H1 (cell line): ENCODE measurements at places on chromosomes 11 and 22. TPM values are rescaled to one million over a fixed set of nuclear protein-coding genes. Genes with fewer than 3 reads are reported as not detected.

GRCh38 chr22:44340271-44341239, 27.8 kb upstream of the SHISAL1 start:
- no peak for DNase-seq

- no peak for DNase-seq
Measured at GRCh38 chr11:9075556-9075955, 15.8 kb downstream of the SCUBE2 start.

DNA sequence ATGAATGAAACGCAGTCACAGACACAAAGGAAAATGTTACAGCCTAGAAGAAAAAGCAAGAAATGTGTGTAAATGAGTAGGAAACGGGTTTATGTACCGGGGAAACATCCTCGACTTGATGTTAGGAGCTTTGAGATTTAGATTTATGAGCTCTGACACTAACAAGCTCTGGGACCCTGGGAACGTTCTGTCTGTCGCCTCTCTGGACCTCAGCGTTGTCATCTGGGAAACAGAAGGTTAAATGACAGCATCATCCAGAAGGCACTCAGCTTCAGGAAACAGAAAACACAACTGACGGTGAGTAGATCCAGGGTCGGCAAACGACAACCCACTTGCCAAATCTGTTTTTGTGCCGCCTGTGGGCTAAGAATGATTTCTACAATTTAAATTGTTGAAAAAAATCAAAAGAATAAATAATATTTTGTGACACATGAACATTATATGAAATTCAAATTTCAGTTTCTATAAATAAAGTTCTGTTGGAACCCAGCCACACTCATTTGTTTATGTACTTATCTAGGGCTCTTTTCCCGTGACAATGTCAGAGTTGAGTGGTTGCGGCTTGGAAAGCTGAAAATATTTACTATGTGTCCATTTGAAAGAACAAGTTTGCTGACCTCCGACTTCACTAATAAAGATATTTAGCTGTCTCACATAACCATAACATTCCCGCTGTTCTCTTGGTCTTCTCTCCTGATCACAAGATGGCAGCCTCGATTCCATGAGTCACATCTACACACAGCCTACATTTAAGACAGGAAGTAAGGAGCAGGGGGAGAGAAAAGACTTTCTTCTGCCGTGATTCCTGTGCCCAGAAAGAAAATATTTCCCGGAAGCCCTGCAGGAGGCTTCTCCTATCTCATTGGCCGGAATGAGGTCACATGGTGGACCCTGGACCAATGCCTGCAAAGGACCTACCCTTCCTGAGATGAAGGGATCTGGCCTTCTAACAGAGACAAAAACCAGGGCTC, 47.1 kb upstream of the SYT13 start:
- DNase-seq: peak; percentile 55

GRCh38 chr11:72132646-72133045, 2.9 kb upstream of the FOLR3 start:
- no peak for DNase-seq

DNA sequence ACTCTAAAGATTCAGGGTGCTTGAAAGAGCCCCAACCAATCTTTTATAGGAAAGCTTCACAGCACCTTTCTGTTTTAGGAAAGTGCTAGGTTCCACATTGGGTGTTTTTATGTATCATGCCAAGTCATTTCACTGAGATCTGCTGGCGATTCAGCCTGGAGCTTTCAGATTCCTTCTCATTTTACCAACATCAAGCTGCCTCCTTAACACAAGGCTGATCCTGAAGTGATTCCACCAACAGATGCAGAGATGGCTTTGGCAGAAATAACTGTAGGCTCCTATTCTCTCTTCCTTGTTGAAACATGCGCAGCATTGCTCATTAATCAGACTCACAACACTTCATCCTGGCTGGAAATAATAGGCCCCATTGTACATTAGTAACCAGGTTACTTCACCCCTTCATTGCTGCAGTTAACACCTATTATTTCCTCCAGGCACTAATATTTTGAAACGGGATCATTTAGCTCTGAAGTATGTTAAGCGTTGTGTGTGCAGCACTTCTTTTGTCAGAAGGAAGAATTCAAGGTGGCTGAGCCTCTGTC, 89.0 kb downstream of the OPCML start:
- DNase-seq: no peak

DNA sequence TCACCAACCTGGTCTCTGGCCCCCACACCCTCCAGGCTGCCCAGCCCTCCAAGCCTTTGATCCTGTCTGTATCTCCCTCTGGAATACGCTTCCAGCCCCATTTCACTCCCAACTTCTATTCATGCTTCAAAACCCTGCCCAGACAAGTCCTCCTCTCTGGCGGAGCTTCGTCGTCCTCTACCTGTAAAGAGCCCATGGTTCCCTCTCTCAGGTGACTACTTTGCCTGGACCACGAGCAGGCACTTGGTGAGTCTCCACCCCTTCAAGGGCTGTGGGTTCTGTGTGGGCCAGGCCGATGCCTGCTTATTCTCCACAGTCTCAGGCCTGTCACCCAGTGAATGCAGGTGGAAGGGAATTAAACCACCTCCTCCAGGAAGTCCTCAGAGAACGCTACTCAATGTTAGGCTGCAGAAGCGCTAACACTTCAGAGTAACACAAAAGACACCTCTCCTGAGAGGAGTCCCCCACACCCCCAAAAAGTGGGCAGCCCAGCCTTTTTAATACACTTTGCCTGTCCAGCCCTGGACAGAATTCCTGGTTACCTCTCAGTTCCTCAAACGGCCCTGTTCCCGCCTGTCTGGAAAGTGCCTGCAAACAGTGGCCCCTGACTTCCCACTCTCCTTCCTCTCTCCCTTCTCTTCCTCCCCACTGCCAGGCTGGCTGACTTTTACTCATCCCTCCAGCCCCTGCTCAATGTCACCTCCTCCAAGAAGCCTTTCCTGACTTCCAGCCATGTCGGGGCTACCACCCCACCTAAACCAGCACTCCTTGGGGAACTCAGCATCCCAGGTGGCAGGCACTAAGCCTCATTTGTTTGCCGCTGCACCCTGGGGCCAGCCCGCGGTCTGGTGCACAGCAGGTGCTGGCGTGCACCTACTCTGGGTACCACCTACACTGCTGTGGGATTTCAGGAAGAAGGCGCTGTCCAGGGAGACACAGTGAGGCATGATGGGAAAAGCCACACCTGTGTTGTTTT, 9.0 kb downstream of the RAC2 start:
- DNase-seq: no peak

DNA sequence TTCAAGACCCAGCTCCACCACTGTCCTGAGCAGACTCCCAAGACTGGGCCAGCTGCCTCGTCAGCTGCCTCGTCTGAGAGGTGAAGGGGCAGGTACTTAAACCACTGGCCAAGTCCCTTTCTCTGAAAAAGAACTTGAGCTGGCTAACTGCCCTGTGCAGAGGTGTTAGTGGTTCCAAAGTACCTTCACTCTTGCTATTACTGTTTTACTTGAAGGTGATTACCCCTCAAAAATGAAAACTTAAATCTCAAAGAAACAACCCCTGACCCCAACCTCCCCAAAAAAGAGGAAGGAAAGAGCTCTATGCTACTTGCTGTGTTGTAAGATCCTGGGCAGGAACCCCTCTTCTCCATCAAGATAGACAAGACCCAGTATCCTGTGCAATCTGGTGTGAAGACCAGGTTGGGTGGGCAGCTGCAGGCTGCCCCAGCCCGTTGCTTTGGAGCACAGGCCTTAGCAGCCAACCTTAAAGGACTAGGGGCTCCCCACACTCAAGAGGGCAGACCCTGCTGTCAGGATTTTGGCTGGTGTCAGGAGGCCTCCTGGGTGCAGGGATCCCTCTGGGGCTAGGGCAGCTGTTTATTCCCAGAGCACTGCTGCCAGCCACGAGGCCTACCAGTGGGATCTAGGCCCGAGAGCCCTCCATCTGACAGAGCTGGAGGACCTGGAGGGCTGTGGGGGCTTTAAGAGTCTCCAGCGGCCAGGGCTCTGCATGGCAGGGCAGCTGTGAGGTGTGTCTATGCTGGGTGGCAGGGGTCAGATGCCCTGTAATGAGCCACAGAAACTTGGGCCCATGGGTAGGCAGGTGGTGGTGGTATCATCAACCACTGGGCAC, 13.0 kb downstream of the GUCD1 start:
- no peak for DNase-seq

- no peak for DNase-seq
Measured at GRCh38 chr11:7275133-7275532, 23.4 kb downstream of the SYT9 start.

DNA sequence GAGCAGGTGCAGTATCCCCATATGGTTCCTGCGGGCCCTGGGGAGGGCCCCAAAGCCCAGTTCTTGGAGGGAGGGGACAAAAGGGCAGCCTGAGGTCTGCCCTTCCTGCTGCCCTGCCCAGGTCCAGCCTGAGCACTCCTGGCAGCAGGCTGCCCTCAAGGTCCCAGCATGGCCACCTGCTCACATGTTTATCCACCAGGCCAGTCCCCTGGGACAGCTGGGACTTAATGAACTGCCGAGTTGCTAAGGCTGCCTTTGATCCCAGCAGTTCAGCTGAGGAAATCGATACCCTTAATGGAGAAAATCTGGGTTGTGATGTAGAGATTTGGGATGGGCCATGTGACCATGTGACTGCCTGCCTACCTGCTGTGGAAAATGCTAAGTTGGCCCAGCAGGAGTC, 146.2 kb downstream of the TRIM29 start:
- no peak for DNase-seq

DNA sequence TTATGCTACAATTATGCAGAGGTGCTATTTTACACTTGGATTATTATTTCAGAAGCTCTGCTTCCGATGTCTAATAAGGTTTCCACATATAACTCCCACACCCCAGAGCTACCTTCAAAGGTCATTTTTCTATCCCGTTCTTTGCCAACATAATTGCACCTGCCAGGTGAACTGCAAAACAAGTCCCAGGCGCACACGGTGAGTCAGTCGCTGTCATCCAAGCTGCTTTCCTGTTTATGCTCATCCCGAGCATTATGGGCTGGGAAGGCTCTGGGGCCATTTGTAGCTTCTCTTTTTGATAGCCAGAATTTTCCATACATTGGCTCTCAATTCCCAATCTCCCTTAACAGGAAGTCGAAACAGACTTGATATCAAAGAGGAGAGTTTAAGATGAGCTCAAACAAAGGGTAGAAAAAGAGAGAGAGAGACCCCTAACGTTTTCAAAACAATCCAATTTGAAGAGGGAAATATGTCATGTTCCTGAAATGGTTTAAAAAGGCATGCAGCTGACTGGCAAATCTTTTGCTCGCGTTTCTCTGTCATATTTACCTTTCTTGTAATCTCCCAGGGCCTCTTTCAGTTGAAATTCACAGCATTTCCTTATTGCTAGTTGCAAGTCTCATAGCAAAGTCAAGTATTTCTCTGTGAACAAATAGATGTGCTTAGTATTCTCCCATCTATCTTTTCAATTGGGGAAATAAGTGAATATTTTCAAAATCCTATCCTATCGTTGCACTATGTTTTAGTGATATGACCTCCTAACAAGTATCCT, 815.9 kb downstream of the KCNA4 start:
- no peak for DNase-seq

GRCh38 chr22:48338793-48339705, 1488.6 kb downstream of the BRD1 start:
- no peak for DNase-seq

NPTXR gene
- 5.8 and 6.4 TPM in 2 replicates for total RNA-seq

FAM76B gene
- 22.3 and 25.2 TPM in 2 replicates for total RNA-seq

OR2D3 gene
- not detected in 2 replicates for total RNA-seq
